Smooth muscle cell of bladder (primary cell): ENCODE measurements at places on chromosomes 2 and 18. TPM values are rescaled to one million over a fixed set of nuclear protein-coding genes. Genes with fewer than 3 reads are reported as not detected.

OXER1 gene
- under 0.01 TPM in 1 of 2 replicates, not detected in the other for total RNA-seq

LRRC30 gene
- total RNA-seq, result not detected in 2 replicates

GREB1 gene
- 1.3 and 2.1 TPM in 2 replicates for total RNA-seq

TRIM43 gene
- not detected in 2 replicates for total RNA-seq

FEV gene
- total RNA-seq, result not detected in 2 replicates

XPO1 gene
- 177 and 215 TPM in 2 replicates for total RNA-seq

PTMA gene
- total RNA-seq, result 522 and 581 TPM in 2 replicates
